ENCODE measurements at places on chromosomes 1 and 21.
A peak's percentile ranks its signal among the peaks of the same experiment; 100 is the strongest.

DNA sequence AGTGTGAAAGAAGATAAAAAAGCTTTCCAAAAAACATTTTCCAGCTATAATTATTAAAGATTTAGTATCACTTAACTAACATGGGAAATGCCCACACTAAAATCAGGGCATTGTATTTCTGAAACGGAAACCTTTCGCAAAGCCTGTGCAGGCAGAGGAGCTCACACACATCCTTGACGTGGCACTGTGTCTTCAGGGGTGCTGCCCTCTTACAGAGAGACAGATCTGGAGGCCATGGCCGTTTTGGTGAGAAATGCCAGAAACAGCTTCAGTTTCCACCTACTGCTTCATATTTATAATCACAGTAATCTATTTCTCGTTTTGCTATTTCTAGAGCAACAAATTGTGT lies 26.7 kb downstream of the ATP1B1 start:
- no peak for DNase-seq

DNA sequence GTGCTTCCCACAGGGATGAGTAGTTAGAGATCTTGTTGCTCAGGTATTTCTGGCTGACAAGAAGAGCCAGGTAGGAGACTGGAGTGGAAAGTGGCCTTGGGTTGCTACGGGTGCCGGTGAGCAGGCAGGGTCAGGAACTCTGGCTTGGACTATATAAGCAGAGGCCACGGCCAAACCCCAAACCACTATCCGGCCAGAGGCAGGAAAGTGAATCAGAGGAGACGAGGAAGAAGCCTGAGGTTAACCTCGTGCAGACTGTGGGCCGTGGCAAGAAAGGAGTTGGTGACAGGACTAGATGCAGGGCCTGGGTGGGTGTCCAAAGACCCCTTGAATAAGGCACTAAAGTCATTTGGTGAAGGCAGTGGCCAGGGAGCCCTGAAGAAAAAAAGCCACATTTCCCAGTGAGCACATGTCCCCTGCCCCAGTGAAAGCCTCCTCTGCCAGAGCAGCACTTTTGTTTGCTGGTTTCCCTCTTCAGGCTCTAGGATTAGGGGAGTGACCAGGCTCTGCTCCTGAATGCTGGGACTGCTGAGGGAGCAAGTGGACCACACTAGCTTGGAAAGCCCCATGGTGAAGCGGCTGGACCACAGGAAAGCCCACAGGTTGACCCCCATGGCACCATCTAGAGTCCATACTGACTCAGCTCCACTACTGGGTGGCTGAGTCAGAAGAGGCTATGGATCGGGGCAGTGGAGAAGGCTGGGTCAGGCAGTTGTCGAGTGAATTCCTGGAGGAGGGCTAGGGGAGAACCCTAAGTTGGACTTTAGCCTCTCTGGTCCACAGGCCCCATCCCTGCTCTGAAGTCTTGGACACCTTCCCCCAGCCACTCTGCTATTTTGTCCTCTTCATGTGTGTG lies 23.4 kb downstream of the CSF1 start:
- peak; percentile 50 for DNase-seq

GRCh38 chr1:8004803-8005573 lies 21.1 kb downstream of the ERRFI1 start:
- DNase-seq, result peak; percentile 89

DNA sequence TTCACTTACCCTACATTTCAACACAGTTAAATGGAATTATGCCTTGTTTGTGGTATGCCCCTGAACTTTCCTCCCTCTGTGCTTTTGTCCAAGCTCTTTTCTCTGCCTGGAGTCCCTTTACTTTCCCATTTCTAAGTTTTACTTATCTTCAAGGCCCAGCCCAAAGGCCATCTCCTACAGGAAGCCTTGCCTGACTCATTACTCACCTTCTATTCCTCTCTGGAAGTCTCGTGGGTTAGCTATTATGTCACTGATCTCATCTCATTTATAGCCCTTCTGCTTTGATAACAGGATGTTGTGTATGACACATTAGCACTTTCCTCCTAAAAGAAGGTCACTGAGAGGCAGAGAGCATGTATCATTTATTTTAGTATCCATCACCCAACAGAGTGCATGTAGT lies 78.8 kb upstream of the CD1D start:
- no peak for DNase-seq

- no peak for DNase-seq
These were observed 3.9 kb upstream of the CD247 start for GRCh38 chr1:167522246-167522645.

GRCh38 chr1:167136191-167136614 lies 42.3 kb downstream of the STYXL2 start:
- no peak for DNase-seq

DNA sequence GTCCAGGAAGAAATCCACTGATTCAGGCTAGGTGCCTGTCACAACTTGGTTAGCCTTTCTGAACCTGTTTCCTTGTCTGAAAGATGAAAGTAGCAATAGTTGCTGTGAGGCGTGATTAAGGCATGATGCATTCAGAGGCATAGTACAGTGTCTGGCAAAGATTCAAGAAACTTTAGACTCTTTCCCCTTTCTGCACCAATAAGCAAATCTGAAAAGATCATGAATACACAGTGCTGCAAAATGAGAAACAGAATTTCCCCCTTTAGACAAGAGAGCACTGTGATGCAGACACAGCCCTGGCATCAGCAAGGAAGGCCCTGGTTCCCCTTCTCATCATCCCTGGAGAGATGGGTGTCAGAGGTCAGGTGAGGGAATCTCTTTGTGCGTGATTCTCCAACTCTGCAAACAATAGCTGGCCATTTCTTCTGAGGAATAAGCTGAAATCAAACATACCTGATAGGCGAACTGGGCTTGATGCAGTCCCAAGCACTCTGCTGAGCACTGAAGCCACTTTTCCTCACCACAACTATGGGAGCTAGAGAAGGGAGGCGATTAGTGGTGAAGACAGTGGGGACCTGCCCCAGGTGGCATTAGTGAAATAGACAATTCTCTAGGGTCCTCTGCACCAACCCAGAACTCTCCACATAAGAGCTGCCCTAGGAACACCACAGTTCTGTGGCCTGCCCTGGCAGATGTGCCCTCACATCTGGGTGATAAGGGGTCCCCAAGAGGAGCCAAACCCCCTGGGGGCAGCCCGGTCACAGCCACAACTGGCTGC lies 41.7 kb downstream of the ITPKB start:
- no peak for DNase-seq

DNA sequence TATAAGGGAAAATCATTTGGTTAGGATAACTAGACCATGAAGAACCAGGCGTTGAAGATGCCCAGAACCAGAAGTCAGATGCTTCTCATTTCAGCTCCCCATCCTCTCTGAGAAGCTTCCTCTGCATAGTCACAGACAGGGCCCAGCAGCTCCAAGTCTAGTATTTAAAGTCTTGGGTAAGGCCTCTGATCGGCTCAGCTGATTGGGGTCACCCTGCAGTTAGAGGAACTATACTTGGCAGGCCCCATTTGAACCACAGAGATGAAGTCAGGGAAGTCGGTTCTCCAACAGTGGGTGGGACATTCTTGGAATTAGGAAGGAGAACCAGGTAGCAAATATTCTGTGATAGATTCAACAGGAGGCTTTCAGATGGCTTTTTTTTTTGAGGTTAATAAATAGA lies 48.3 kb downstream of the SLC22A15 start:
- no peak for DNase-seq
